ENCODE measurements at places on chromosomes 3 and 15. TPM values are rescaled to one million over a fixed set of nuclear protein-coding genes. Genes with fewer than 3 reads are reported as not detected.
A peak's percentile ranks its signal among the peaks of the same experiment; 100 is the strongest.

SGO1 gene
- total RNA-seq, result 1.9 TPM

DNA sequence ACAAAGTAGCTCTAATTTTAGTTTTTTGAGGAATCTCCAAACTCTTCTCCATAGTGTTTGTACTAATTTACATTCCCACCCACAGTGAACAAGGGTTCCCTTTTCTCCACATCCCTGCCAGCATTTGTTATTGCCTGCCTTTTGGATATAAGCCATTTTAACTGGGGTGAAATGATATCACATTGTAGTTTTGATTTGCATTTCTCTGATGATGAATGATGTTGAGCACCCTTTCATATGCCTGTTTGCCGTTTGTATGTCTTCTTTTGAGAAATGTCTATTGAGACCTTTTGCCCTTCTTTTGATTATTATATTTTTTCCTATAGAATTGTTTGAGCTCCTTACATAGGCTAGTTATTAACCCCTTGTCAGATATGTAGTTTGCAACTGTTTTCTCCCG lies 239.9 kb upstream of the TPM1 start:
- no peak for DNase-seq

C3orf22 gene
- total RNA-seq, result not detected

SPTBN5 gene
- 5.3 TPM for total RNA-seq

SOX14 gene
- total RNA-seq, result not detected

DNA sequence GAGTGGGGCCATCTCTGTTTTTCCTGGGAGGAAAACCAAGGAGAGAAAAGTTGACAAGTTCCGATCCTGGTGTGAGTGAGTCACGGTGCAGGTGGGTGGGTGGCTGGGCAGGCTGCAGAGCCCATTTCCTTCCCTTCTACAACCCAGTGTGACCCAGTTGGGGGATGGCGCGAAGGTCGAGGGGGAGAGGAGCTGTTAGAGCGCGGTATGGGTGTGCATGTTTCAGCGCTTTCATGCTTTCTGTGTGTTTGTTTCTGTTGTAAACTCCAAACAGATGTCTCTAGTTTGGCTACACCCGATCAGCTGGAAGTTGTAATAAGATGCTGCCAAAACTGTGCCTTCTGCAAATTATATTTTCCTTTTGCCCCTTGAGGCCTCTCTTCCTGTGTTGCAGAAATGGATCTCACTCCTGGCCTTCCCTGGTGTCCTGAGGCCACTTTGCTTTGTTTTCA lies 3.8 kb downstream of the FAM43A start:
- no peak for DNase-seq

GRCh38 chr15:69668963-69669362 lies 216.3 kb downstream of the RPLP1 start:
- no peak for DNase-seq

- no peak for DNase-seq
Observed at GRCh38 chr15:42712584-42712983, 24.3 kb downstream of the CDAN1 start.

DNA sequence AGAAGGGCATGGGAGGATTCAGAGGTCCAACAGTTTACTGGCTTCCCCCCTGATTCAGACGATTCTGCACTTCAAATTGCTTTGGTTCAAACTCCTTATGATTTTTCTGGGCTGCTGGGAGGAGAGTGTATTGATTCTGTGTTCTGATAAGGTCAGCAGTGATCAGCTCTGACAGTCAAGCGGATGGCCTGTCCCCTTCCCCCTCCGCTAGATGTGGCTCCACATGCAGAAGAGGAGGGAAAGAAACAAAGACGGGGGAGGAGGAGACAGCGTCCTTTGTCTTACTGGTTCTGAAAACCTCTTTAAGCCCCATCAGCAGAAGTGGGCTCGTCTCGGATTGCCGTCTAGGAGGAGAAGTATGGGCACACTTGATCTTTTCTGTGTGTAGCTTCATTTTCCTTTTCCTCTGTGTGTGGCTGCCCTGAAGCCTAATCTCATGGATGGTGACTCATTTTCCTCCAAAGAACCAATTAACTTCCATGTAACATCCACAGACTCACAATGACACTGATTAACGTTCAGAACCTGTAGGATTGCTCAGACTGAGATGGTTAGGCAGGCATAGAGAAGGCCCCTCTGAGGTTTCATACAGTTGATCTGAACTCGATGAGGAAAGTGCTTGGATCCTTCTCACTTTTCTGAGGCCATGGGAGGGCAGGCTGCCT lies 162.4 kb upstream of the PPP2R3A start:
- DNase-seq, result no peak

DNA sequence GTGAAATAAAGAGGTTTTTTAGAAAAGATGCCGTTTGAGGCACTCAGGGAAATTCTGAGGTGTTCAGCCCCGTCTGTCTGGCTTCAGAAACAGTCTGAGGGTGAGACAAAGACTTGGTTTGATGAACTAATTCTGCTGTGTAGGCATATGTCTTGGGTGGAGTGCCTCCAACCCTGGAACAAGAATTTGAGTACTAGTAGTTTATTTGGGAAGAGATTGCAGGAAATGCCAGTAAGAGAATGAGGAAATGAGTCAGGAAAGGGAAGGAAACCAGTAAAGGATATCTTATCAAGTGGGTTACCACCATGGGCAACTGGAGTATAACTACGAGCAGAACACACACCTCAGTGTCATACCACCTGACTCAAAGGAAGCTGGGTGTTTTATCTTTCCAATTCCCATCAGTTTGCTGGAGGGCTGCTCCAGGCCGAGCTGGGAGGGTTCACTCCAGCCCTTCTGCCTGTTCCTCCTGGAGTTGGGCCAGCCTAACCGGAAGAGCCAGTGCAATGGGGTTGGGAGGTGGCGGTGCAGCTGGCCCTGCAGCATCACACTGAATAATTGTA lies 75.3 kb downstream of the TGFBR2 start:
- DNase-seq, result peak; percentile 32

- DNase-seq, result peak; percentile 82
Observed at GRCh38 chr3:70833239-70833960, 521.0 kb upstream of the MDFIC2 start.

- no peak for DNase-seq
Observed at GRCh38 chr3:131619821-131620220, 117.0 kb upstream of the MRPL3 start.

- DNase-seq, result no peak
Observed at GRCh38 chr3:28042707-28043106, 198.7 kb upstream of the CMC1 start.

IL17RC gene
- 23.9 TPM for total RNA-seq

DNA sequence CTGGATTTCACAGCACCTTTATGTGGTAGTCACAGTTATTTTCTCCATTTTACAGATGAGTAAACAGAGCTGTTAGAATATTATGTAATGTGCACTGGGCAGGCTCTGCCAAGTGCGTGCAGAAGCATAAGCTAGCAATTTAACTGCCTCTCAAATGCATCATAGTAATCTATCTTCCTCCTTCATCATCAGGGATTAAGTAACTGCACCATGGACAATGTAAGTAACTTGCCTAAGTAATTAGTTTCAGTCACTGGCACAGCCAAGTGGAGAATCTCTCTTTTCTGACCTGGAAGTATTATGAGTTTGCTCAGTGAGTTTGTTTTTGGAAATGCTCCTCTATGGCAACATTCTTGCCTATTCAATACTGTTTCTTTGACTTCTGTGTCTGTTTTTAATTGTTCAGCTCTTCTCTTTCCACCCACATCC lies 260.5 kb downstream of the PTPRG start:
- peak; percentile 71 for DNase-seq

DNA sequence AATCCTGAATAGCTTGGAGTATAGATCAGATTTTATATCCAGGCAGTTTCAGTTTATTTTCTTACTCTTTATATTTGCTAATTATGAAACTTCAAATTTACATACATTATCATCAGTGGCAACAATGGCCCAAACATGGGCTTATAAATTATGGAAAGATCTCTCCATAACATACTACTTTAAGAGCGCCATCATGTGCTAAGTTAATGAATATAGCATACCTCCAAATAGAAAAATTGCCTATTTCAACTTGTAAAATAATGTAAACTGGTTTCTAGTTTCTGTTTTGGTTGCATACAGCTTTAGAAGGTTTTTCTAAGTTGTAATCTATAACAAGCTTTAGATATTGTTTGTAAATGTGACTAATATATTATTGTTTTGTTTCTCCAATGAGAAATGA lies 531.3 kb upstream of the UBE2E2 start:
- DNase-seq, result no peak

GRCh38 chr15:70198441-70199123 lies 100.9 kb upstream of the TLE3 start:
- DNase-seq, result peak; percentile 31

DNA sequence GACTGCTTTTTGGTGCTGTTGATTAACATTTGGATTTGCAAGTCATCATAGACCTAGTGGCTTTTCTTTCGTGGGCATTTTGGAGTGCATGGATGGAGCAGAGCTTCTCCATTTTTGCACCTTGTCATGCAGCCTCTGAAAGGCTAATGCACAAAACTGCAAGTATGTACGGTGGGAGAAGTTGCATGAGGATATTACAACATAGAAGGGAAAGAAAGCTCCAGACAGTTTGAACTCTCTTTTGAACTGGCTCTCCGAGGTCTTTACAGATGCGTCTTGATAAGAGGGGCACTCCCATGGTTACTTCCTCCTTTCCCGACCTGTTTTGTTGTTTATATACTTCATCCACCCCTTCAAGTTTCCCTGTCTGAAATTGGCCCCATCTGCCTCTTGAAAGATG lies 147.1 kb upstream of the GBE1 start:
- DNase-seq, result no peak

DNA sequence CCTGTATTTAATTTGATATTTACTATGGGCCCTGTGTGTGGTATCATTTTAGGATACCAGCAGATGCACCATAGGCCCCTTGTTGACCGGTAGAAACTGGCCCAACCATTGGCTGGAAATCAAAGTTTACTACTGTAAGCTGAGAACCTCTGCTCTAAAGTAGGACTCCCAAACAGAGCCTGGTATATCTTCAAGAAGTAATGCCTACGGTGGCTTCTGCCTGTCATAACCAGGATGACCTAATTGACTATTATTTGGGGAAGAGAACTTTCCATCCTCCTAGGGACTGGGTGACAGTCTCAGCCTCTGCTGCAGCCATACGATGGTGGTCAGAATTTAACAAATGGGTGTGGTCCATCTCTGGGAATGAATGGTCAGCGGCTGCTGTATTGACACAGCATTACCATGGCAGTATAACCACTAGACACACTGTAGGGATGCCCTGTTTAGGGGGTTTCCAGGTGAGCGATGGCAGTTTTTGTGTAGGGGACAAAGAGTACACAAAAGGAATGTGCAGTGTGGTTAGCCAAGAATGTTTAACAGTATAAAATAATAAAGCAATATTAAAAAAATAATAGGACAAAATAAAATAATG lies 37.3 kb downstream of the RARB start:
- no peak for DNase-seq

DNA sequence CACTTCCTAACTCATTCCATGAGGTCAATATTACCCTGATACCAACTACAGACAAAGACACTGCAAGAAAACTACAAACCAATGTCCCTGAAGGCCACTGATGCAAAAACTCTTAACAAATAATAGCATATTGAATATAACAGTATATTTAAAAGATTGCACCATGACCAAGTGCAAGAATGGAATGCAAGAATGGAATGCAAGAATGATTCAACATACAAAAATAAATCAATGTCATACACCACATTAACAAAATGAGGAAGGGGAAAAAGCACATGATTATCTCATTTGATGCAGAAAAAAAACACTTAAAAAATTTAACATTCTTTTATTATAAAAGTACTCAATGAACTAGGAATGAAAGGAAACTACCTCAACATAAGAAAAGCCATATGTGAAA lies 463.1 kb upstream of the NECTIN3 start:
- DNase-seq, result peak; percentile 56

Data from astrocyte (in vitro differentiated cells and primary cell).